ENCODE measurements at places on chromosomes 3 and 15.

- DNase-seq, result no peak
Measured at GRCh38 chr3:104458657-104459056, 908.1 kb upstream of the ALCAM start.

- DNase-seq, result no peak
Measured at GRCh38 chr3:65112751-65113300, 425.0 kb upstream of the ADAMTS9 start.

DNA sequence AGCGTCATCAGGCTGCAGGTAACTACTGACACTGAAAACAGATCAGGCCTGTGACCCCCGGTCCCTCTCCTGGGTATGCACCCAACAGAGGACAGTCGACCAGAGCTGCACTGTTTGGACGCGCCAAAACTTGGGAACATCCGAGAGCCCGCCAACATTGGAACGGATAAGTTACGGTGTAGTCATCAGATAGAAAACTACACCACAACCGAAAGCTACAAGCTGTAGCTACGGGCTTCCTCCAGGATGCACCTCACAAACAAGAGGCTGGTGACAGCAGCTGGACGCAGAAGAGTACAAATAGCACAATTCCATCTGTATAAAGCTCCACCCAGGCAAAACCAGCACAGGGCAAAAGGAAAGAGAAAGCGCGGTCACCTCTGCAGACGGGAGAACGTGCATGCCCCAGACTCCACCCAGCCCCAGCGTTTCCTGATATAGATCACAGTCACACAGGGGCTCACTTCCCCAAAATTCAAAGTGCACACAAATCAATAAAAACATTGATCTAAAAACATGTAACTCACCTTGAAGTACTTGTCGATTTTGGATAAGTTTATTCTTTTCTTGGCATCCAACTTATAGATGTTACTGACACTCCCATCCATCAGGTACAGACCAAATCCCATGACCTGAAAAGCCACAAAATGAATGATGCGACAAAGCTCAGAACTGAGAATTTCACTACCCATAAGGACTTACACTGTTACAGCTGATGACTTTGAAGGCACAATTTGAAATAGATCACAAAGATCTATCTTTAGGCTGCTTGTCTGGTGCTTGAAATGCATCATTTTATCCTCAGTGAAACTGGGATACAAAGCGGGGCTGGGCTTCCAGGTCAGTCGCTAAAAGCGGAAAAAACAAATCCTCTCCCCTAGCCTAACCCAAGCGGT is 43.3 kb downstream of the CYFIP1 start:
- DNase-seq, result peak; percentile 79

DNA sequence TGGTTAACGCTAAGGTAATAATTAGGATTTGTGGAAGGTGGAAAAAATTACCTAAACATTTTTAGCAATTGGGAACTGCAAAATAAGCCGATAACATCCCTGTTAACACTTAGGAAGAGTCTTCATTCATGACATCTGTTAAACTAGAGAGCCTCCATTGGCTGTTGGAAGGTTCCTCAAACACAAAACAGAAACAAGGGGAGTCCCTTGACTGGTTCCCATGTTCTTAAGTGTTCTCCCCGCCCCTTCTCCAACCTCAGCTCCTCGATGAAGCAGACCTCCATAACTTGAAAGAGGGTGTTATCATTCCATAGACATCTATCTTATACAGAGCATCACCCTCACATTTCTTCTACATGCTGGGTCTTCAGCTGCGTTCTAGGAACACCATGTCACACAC is 2.5 kb downstream of the SLC22A13 start:
- DNase-seq, result peak; percentile 21

DNA sequence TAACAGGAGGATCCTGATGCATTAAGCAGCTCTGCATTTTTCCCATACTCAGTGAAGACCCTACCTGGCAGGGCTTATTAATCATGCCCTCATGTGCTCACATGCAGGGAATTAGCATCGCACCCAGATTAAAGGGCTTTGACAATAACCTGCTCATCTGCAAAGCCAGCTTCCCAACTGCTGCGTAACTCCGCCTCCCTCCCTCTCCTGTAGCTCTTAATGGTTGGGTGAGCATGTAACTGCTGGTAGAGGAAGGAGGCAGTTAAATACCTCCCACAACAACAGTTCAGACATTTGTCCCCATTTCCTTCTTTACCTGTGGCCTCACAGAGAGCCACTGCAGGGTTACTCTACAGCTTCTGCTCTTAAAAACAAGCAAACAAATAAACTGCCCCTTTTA is 203.6 kb upstream of the WNT5A start:
- DNase-seq, result peak; percentile 38

GRCh38 chr3:90035643-90036042 is 928.2 kb downstream of the EPHA3 start:
- DNase-seq, result no peak

DNA sequence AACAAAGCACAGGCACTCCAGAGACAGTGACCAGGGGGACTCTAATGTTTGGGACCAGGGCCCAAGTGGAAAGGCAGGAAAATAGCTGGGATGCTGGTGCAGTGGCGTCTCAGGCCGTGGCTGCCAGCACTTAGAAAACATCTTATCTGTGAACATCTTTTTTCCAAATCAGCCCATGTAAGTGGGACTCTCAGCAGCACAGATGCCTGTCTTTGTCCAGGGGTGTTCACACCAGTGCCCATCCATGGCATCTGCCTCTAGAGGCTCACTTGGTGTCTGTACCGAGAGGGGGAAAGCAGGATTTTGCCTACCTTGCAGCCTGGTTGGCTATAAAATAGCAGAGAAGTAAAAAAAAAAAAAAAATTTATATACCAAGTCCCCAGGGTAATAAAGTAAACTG is 26.7 kb downstream of the SLC12A8 start:
- DNase-seq, result no peak

- no peak for DNase-seq
Measured at GRCh38 chr3:123953735-123954134, 7.3 kb downstream of the CCDC14 start.

- no peak for DNase-seq
Measured at GRCh38 chr3:27166888-27167287, 202.3 kb downstream of the NEK10 start.

DNA sequence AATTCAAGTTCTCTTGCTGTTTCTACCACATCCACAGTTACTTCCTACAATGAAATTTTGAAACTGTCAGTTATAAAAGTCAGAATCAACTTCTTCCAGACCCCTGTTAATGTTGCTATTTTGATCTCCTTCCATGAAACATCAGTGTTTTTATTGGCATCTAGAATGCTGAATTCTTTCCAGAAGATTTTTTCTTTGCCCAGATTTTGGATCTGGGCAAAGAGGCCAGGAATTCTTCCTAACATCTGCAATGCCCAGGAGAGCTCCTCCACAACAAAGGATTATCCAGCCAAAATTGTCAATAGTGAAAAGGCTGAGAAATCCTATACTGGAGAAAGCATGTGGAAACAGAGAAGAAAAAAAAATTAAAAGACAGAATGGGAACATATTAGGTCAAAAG is 75.5 kb downstream of the SERPINI1 start:
- DNase-seq, result no peak

DNA sequence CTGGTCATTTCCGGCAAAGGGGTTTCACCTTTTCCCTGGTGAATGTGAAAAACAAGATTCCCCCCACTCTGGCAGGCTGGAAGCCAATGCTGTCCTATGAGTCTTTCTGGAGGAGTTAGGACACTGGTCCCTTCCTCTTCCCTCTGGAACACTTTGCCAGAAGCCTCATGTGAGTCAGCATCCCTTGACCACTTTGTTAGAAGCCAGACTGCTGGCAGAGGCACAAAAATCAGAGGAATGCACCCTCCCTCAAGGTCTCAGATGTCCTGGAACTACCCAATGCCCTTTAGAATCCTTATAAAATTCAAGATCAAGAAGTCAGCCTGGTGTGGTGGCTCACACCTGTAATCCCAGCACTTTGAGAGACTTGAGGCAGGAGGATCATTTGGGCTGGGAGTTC is 26.6 kb downstream of the ITGB5 start:
- DNase-seq, result no peak

- no peak for DNase-seq
Measured at GRCh38 chr3:44326019-44326418, 12.5 kb upstream of the TCAIM start.

DNA sequence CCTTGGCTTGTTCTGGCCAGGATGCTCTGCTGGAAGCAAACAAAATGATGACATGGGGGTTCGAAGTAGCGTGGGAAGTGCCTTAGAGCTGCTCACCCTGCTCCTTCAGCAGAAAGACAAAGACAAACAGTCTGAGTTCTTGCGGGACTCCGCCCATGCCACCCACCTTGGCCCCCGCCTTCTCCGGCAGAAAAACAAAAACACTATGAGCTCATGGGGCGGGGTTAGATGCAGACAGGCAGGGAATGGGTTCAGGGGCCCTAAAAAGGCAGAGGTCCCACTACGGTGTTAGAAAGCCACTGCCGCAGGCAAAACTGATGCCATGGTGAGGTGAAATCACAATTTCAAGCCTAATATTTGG is 9.7 kb upstream of the NCKIPSD start:
- DNase-seq, result no peak

- DNase-seq, result peak; percentile 65
Measured at GRCh38 chr3:9552252-9552999, 1.2 kb downstream of the LHFPL4 start.

GRCh38 chr3:139620438-139620837 is 57.3 kb downstream of the NMNAT3 start:
- no peak for DNase-seq

GRCh38 chr3:42117175-42118008 is 26.2 kb downstream of the TRAK1 start:
- DNase-seq, result no peak

DNA sequence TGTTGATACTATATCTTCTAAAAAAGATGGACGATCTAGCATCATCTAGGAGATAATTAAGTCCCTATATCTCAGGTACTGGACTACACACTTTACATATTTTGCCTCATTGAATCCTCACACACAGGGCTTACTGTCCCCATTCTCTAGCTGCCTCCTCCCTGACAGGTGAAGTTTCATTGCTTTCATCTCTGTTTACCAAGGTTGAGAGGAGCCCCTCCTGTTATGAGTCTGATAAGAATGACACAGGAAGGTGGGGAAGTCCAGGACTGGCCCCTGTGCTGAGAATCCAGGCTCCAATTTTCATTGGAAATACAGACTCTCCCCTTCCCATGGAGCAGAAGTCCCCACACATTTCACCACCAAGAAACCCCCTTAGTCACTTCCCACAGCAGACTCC is 105.2 kb downstream of the XXYLT1 start:
- DNase-seq, result no peak

GRCh38 chr3:106746286-106746685 is 631.0 kb upstream of the CCDC54 start:
- DNase-seq, result no peak

DNA sequence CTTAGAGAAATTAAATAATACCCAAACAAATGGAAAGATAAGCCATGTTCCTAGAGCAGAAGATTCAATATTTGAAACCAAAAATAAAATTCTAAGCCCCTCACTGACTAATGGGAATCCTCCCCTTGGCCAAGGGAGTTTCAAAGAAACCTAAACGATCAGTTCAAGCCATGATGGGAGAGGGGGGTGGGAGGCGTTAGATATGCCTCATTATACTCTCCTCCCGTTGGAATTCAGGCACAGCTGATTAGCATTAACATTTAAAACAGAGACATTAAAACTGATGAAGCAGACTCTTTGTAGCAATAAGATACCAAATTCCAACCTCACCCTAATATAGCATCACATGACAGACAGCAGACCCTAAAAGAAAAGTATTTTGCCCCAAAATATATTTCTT is 32.9 kb downstream of the OCA2 start:
- DNase-seq, result no peak

- DNase-seq, result no peak
Measured at GRCh38 chr15:76274821-76275220, 36.4 kb downstream of the ETFA start.

Measured in GM13976 (cell line).